ACHN (cell line): ENCODE measurements at places on chromosomes 6 and 20.
A peak's percentile ranks its signal among the peaks of the same experiment; 100 is the strongest.

- no peak for DNase-seq
Measured at GRCh38 chr6:111087871-111088667, 766 bp downstream of the SLC16A10 start.

- DNase-seq = peak; percentile 36
Measured at GRCh38 chr6:160667639-160668481, 3.8 kb upstream of the LPA start.

- no peak for DNase-seq
Measured at GRCh38 chr6:108561742-108562502, 1.2 kb downstream of the FOXO3 start.

GRCh38 chr6:36445621-36446020, 2.8 kb downstream of the KCTD20 start:
- DNase-seq = no peak

DNA sequence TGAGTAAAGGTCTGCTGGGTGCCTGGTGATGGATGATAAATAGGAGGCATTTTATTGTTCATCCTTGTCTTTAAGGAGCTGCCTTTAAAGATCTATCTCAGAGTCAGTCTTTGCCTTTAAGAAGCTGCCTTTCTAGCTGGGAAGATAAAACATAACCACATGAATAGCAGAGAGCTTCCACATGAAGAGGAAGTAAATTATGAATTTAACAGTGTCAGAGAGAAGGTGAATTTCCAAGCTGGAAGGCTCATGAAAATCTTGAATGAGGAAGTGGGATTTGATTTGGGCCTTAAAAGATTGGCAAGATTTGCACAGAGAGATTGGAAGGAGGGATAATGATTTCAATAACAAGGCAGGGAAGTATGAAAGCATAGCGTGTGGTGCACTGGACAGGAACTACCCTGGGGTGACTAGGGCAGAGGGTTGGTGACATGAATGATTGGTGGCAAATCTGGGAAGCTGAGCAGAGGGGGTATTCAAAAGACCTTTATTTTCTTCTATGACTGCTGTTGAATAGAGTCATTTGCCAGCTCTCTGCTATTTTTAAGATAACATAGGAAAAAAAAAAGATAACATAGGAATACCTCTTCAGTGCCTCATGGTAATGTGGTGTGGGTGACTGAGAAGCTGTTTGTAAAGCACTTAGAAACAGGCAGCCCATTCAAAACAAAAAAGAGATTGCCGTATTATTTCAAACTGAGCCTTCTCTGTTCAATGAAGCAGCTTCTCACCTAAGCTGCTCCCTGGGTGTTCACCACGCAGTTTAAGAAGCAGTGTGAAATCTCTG, 591.6 kb downstream of the PKHD1 start:
- no peak for DNase-seq

DNA sequence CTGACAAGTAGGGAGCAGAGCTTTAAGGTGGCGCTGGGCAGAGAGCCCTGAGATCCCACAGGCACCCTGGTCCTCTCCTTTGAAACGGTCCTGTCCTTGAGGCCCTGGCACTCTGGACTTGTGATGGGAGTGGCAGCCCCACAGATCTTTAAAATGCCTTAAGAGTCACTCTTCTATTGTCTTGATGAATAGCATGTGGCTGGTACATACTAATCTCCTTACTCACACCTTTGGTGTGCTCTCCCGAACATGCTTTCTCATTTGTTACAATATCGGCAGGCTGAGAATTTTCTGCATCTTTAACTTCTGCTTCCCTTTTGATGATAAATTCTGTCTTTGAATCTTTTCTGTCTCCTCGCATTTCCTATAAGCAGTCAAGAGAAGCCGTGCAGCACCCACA, 333.8 kb downstream of the TFAP2A start:
- no peak for DNase-seq

GRCh38 chr6:115896538-115897129, 164.1 kb downstream of the FRK start:
- peak; percentile 38 for DNase-seq

DNA sequence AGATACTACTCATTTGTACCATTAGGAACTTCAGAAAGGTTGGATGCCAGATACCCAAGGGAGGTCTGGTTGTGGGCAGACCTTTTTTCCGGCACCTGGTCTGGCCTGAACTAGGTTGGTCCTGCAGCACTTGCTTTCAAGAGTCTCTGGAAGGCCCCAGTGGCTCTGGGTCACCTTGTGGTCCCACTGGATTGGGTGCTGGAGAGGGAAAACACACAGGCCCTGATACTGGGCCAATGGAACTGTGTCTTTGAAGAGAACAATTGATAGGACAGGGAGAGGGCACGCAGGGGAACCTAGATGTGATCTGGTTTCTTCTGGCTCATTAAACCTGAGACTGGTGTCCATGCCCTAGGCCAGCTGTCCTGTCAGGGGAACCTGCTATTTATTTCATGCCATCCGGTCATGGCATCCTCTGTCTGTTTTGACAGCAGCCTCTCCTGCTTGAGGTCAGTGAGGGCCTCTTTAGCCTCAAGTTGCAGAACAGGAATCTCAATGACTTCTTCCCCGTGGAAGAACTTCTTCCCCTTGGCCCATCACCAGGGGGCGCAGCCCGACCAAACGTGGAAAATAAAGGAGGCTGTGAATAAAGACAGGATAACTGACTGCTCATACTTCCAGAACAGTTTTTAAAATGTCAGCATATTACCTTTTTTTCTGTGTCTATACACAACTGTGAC, 25.0 kb downstream of the TAF8 start:
- DNase-seq = peak; percentile 82

DNA sequence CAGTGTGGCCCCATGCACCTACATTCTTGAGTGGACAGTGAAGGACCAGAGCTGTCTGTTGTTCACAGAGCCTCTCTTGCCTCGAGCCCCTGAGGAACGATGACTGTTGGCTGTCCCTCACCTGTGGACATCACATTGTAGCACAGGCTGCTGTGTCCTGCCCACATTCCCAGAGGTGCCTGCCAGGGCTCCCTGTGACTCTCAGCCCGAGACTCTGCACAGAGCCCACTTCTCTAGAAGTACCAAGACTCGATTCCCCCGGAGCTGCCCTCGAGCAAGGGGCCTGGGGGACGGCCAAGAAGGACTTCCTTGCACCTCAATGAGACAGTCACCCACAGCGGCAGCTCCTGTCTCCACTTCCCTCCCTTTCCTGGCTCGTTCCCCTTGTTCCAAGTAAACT, 28.6 kb upstream of the DLGAP4 start:
- no peak for DNase-seq

GRCh38 chr20:58457083-58457695, 58.0 kb downstream of the APCDD1L start:
- DNase-seq = no peak

GRCh38 chr6:30483677-30484279, 5.5 kb upstream of the HLA-E start:
- DNase-seq = peak; percentile 58

GRCh38 chr6:138403324-138403800, 661 bp upstream of the HEBP2 start:
- DNase-seq = peak; percentile 16

- no peak for DNase-seq
Measured at GRCh38 chr20:36120991-36121390, 33.5 kb upstream of the EPB41L1 start.
